ENCODE measurements at places on chromosomes 12 and 14. TPM values are rescaled to one million over a fixed set of nuclear protein-coding genes. Genes with fewer than 3 reads are reported as not detected.

SMAGP gene
- 5.0 TPM for total RNA-seq

BCL11B gene
- 5.7 TPM for total RNA-seq

MYH6 gene
- total RNA-seq, result 3.3 TPM

TAS2R30 gene
- total RNA-seq, result 16.9 TPM

A2M gene
- total RNA-seq, result 296 TPM

All from tongue (tissue), 3 donors.